Suppressor macrophage (primary cell): ENCODE measurements at places on chromosomes 7 and 10.
A peak's percentile ranks its signal among the peaks of the same experiment; 100 is the strongest.

- DNase-seq: peak; percentile 16
Observed at GRCh38 chr10:114498413-114499111, 94.3 kb upstream of the AFAP1L2 start.

GRCh38 chr10:5036511-5036910 is 32.9 kb upstream of the AKR1C2 start:
- DNase-seq: no peak

GRCh38 chr7:155893664-155894063 is 81.4 kb upstream of the SHH start:
- no peak for DNase-seq

DNA sequence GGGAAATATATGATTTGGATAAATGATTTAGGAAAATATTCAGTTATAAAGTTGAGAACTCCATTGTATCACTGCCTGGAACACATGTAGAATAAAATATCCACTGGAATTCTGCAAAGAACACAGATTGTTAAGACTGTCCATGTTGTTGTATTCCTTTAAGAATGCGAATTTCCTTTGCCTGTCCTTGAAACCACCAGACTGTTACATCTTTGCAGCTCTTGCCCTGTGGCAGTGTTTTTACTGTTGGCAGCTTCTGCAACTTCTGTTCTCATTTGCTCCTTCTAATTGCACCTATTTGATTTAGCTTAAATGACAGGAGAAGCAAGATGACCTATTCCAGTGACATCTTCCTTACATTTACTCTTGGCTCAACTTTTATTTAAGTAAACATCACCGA is 39.7 kb downstream of the MALSU1 start:
- DNase-seq: no peak

DNA sequence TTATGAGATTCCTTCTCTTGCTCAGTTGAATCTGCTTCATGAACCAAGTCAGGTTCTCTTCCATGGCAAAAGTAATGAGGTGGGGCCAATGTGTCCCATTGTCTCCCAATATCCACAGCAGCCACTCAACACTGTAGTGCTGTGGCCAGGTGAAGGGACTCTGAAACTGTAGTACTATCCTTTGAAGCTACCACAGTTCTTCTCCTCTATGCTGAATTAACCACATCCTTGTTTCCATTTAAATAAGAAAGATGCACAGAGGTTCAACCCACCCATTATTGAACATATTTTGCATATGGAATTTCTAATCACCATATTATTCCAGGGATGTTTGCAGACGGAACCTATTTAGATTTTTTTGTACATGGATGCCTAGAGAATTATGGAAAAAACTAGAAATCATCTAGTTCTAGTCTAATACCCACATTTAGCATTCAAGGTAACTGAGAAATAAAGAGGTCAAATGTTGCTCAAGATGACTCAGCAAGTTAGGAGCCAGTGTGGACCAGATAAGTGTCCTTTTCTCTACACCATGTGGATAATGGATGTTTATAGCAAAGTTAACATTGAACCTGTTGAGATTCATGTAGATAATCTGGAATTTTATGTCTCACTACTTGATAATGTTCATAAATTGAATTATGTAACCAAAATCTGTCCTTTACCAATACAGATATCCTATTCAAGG is 64.5 kb downstream of the LRRTM3 start:
- no peak for DNase-seq

GRCh38 chr10:73906524-73907447 is 4.1 kb upstream of the PLAU start:
- peak; percentile 95 for DNase-seq

DNA sequence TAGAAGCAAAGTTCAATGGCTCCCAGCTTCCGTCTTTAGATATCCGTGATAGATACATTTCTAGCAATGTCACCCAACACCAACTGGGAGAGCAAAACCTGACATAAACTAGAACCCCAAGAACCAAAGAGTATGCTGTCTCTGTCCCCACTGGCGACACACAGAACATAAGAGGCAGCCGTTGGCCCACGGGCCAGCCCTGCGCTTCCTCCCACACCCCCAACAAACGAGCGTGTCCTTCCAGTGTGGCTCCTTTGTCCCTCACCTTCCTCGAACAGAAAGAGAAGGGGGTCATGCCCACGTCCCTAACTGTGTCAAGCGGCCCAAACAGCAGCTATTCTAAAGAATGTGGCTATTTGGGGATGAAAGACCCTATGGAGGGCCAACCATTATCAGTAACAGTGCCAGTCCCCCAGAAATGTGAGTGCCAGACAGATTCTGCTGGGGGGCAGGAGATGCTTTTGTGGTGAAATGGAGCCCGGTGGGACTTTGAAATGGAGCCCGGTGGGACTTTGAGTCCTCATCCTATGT is 171.9 kb downstream of the USP6NL start:
- DNase-seq: no peak

DNA sequence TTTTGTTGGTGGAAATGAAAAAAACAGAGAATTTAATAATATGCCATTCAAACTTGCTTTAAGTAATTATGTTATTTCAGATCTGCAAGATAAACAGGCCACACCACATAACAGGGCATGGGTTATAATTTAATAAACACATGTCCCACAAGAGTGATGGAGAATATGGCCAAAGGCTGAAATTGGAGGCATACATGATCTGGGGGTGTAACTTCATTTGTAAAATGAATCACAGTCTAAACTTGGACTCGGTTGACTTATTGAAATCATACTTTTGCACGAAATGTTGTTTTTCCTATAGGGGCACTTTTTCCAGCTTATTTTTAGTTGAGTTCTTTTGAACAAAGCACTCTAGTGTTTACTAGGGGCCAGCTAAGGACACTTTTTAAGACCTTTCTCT is 151.6 kb downstream of the TMEM26 start:
- no peak for DNase-seq

DNA sequence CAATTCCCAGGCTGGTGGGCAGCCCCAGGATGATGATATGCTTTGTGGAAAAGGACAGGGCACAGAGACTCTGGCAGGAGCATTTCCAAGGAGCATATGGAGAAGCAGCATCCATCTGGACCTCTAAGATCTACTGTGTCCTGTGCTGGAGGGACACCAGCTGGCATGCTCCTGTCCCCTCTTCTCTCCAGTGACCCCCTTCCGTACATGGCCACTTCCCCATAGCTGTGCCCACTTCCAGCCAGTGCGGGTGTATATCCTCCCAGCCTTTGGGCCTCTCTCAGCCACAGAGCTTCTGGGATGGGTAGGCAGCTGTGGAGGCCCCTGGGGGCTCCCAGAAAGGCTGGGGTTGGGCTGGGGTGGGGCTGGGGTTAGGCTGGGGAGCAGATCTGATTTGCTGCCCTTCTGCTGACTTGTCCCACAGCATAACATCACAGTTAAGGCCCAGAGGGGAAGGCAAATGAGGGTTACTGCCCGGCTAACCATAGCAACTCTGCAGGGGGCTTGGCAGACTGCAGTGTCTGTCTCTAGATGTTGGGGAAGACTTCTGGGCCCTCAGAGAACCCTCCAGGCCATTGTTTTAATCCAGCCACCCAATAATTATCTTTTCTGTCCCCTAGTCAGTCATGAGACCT is 6.3 kb downstream of the NPFFR1 start:
- no peak for DNase-seq

DNA sequence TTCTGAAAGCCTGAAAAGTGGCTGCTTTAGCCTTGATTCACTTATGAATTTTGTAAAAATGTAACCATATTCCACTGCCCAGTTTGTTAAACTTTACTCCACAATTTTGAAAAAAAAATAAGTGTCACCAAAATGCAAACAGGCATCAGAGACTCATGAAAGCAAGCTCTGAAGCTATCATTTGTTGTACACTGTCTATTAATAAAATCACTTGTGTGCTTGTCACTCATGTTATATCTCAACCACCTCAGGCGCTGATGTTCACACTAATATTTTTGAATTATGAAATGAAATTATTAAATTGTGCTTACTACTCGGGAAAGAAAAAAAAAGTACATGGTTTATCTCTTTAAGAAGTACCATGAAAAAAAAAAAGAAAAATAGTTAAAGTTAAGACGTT is 34.5 kb upstream of the DKK1 start:
- DNase-seq: no peak

- no peak for DNase-seq
Observed at GRCh38 chr10:76839276-76839675, 798.3 kb downstream of the KCNMA1 start.

DNA sequence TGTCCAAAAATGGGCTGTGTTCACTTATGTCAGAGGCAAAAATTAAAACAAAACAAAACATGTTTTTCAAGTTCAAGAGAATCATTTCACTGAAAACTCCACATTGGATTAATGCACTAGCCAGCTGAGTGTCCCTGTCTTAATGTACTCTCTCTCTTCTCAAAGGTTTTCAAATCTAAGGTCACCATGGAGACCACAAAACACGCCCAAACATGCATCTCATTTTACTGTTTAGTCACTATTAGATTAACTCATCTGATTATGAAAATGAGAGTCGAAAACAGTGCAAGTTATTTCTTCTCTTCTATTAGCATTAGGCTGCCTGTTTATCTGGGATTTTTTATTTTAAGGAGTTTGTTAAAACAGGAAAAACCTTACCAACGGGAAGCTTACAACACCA is 70.8 kb upstream of the ASAH2 start:
- peak; percentile 24 for DNase-seq

DNA sequence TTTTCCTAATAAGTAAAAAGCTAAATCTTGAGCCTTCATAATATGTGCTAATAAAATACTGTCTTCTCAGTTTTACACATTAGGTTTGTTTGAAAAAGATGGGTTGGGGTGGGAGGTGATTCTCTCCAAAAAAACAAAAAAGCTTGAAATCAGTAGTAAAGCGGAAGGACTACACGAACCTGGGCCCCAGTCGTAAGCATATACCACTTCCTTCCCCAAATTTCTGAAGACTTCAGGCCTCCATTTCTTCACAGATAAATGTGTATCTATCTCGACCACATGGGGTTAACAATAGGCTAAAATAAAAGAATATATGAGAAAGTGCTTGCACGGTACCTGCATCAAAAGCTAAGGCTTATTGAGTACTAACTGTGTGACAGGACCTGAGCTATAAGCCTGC is 51.6 kb upstream of the PAX2 start:
- no peak for DNase-seq

- DNase-seq: no peak
Observed at GRCh38 chr10:96632974-96633710, 46.3 kb upstream of the TM9SF3 start.

GRCh38 chr10:78712147-78712546 is 356.6 kb upstream of the ZMIZ1 start:
- DNase-seq: no peak

DNA sequence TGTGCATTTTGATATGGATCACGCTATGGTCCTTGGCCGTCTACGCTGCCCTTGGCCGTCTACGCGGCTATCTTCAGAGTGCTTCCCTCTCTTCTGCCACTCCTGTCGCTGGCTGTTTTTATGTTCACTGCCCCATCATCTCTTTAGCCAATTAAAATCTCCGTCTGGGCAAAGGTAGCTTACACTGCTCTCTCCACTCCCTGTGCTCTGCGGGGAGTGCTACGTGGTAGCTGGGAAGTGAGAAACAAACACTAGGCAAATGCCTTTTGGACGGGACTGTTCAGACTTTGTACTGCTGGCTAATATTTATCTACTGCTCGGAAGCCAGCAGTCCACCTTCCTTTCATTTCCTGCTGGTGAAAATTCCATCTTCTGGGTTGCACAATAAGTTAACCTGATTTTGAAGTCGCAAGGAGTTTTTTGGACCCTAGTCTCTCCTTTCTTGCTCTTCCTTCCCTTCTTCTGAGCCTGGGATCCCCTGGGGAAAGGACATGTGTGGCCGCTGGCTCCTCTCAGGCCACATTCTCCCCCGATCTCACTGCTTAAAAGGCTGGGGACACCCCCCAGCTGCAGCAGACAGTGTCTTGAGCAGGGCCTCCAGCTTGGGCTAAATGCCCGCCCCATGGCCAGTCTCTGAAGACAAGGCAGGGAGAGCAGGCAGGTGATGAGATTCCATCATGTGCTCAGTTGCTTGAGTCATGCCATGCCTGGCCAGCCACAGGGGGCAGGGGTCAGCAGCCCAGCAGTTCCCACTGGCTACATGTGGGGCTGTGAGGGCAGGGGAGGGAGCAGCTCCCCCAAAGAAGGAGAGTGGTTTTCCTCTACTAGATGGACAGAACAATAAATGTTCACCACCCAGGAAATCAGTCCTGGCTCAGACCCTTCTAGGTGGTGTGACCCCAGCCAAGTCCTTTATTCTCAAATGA is 25.5 kb upstream of the RBM33 start:
- DNase-seq: no peak

DNA sequence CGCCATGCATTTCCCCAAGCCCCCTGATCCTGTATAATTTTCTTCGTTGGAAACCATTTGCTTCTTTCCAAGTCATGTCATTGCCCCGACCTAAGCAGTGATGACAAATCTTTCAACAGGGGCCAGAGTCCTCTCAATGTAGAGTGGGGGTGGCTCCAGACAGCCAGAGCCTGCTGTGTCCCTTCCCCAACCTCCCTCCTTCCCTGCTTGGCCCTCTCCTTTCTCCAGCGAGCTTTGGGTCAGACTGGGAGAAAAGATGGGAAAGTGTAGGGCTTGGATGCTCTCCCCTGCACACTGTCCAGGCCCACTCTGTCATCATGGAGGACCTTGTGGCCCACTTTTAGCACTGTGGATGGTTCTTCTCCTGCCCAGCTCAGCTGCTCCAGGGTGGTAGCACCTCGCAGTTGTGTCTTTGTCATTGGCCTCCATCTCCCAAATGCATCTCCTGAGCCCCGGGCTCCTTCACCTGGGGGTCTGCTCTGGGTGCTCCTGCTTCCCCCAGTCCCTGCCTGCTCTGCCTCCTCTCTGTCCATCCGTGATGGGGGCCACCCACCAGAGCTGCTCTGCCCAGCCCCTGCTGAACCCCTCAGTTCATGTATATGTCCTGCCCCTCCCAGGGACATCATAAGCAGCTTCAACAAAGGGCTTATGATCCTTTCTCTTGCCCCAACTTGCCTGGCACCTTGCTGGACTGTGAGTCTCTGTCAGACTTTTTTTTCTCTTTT is 37.5 kb downstream of the BTBD16 start:
- DNase-seq: no peak

- no peak for DNase-seq
Observed at GRCh38 chr10:79232864-79233263, 114.4 kb upstream of the PPIF start.

DNA sequence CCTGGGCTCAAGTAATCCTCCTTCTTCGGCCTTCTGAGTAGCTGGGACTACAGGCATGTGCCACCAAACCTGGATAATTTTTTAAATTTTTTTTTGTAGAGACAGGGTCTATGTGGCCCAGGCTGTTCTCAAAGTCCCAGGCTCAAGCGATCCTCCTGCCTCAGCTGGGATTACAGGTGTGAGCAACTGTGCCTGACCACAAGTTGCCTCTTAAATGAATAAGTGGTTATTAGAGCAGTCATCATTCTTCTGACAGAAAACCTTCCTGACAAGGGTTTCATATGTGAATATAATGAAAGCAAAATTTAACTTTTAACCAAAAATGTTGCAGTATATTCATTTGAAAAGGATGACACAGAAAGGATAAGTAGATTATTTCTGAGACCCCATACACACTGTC is 532.5 kb downstream of the GRM8 start:
- DNase-seq: no peak

DNA sequence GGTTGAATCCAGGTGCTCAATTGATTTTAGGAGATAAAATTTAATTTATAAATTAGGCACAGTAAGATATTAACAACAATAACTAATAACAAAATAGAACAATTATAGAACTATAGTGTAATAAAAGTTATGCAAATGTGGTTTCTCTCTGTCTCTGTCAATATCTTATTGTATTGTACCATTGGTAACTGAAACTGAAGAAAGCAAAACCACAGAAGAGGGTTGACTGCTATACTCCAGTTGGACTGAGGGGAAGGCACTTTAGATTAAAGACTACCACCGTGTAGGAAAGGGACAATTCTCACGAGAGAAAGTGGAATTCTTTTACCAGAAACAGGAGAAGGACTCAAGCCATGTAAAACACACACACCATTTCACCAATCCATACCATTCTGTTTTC is 967.1 kb downstream of the PCDH15 start:
- no peak for DNase-seq

GRCh38 chr7:69790977-69791724 is 192.9 kb downstream of the AUTS2 start:
- no peak for DNase-seq
